NCI-H2081 treated with DMSO at 0.1 percent for 48 hours (cell line): ENCODE measurements at places on chromosomes 7 and 10.

DNA sequence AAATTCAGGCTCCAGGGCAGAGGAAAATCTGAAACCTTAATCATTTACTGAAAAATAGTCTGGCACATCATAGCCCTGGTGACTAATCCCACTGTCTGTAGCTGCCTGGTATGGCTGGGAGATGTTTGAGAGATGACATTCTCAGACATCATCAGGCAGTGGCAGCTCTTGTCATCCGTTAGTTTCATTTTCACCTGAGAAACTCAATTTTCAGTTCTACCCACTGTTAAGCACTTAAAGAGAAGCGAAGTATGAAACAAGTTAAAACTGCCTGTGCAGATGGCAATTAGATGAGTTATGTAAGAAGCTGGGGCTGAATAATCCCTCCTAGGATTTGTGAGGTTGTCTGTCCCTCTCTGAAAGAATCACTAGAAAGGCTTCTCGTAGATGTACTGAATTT is 150.2 kb downstream of the NSUN6 start:
- no peak for DNase-seq

DNA sequence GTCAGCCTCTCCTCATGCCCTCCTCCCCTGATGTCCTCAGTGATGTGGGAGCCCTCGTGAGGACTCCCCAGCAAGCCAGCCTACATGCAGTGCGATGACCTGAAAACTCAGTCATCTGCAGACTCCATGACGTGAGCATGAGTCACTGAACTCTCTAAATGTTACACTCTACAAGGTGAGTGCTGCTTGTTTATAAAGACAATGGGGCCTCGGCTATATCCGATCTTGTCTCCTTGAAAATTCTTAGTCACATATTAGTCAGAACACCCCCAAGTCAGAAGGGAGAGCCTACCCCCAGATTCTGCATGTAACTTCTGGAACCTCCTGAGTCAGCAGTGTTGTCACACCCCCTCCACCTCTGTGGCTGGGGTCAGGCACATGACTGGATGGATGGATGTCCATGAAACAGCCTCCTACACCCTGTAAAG is 673.8 kb downstream of the INHBA start:
- DNase-seq = no peak

GRCh38 chr10:78298835-78299234 is 265.2 kb downstream of the RPS24 start:
- DNase-seq = no peak

DNA sequence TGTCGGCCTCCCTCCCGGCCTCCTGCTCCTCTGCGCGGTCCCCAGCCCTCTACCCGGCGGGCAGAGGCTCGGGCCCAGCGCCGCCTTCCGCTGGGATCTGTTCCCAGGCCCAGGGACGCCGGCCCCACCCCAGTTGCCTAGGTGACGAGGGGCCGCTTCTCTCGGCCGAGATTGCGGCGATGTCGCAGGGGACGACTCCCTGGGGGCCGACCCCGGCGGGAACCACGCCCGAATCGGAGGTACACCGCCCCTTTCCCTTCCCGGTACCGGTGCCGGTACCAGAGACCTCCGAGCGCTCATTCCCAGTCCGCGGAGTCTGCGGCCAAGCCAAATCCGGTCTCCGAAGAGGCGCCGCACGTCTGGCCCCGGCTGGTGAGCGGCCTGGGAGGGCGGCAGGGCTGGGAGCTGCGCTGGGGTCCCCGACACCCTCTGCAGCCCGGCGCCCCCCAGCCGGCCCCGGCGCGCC is at the start of gene CABCOCO1:
Gene CABCOCO1 (plus strand): TSS at position 136 of the 466 bp plus-strand sequence. CDS start 44 bp downstream, at position 180.
- DNase-seq = no peak

GRCh38 chr7:100394077-100394476 is 20.8 kb downstream of the PILRA start:
- no peak for DNase-seq

GRCh38 chr10:100339236-100339635 is 7.8 kb upstream of the SCD start:
- DNase-seq = no peak

DNA sequence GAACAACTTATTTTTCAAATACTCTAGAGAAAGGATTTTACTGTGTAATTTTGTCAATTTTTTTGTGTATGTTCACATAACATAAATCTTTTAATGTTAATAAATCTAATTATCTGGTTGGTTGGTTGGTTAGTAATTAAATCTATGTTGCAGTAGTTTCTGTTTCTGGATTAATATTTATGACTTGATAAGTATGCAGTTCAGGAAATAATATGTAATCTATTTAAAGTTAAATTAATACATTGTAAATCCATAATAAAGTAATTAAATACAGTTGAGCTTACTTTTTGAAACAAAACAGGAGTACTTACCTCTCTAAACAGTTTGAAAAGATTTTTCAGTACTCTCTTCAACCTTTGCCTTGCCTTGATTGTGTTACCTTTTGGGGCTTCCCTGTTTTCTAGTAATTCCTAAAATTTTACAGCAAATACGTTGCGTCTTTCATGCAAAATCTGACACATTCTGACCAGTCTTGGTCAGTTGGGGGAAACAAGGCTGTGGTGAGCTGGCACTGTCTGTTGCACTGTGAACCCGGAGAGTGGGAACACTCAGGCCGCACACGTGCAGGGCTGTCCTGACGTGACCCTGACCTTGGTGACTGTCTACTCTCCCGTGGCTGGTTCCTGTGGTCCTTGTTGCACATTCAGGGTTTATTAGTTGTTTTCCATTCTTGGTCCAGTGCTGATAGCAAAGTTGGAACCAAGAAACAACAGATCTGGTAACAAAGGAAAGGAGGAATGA is 45.6 kb upstream of the FGL2 start:
- DNase-seq = no peak

GRCh38 chr7:47508389-47509380 is 73.2 kb downstream of the TNS3 start:
- DNase-seq = no peak

GRCh38 chr7:110621289-110621688 is 469.6 kb upstream of the LRRN3 start:
- DNase-seq = no peak

- DNase-seq = no peak
These were observed 72.8 kb downstream of the PDE1C start for GRCh38 chr7:31997423-31997822.

DNA sequence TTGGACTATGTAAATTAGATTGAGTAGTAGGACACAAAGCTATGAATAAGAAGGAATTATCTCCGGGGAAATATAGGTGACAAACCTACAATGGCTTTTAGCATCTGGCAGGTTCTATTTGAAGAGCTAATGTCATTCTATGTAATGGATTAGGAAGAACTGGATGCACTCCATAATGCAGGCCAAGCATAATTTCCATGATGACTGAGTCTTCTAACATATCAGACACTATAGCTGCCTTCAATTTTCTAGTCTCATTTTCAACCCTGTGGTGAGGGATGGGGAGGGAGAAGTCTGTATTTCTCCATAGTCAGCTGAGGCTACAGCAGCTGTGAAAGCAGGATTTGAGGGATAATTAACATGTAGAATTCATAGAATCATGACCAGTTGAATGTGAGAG is 390.4 kb upstream of the LRRTM3 start:
- DNase-seq = peak; percentile 95

DNA sequence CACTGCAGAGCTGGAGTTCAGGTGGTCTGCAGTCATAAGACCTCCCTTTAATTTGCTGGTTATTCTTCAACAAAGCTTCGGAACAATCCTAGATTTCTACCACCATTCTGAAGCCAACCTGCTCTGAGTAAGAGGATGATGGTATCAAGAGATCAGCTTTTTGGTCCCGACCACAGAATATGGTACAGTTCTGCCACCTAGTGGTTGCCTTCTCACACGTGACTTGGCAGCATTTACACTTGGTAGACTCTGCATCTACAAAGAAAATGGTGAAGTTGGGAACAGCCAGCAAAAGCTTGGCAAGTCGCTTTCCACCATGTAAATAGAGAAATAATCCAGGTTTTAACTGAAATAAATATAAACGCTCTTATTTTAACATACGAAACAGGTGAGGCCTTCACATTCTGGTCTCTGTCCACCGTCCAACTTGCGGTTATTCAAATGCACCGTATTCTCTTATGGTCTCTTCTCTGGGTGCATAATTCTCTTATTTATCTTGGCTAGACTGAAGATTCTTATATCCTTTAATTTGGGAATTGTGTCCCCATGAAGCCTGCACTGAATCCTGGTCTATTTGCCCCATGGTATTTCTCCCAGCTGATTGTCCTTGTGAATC is 173.9 kb upstream of the GRM3 start:
- peak; percentile 80 for DNase-seq

- no peak for DNase-seq
These were observed 104.4 kb upstream of the C1GALT1 start for GRCh38 chr7:7077945-7078344.

DNA sequence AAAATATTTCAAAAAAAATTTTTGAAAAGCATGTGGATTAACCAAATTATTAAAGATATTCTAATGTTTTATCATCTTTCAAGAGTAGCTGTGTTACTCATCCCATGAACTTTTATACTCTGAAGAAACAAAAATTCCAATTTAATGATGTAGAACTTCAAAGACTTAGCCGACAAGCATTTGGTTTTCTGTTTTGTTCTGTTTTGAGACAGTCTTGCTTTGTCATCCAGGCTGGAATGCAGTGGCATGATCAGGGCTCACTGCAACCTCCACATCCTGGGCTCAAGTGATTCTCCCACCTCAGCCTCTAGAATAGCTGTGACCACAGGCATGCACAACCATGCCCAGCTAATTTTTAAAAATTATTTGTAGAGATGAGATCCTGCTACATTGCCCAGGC is 17.8 kb upstream of the LCOR start:
- DNase-seq = no peak

- DNase-seq = no peak
These were observed 8.2 kb upstream of the OPTN start for GRCh38 chr10:13091801-13092200.

DNA sequence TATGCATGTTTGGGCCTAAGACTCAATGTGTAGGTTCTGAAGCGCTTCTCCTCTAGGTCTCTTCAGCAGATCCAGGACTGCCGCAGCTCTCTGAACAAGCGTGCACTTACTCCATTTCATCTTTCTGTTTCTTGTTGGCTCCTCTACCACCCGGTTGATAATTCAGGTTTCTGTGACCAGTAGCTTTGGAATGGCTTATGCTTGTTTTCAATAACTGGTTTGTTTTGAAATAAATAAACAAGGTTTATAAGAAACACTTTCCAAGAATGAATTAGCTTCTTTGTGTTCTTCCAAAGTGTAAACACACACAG is 1.5 kb downstream of the MDFIC start:
- DNase-seq = no peak

- DNase-seq = no peak
These were observed 158.6 kb downstream of the CREB5 start for GRCh38 chr7:28570970-28571288.
